ENCODE measurements at places on chromosomes 1 and 21.
A peak's percentile ranks its signal among the peaks of the same experiment; 100 is the strongest.

DNA sequence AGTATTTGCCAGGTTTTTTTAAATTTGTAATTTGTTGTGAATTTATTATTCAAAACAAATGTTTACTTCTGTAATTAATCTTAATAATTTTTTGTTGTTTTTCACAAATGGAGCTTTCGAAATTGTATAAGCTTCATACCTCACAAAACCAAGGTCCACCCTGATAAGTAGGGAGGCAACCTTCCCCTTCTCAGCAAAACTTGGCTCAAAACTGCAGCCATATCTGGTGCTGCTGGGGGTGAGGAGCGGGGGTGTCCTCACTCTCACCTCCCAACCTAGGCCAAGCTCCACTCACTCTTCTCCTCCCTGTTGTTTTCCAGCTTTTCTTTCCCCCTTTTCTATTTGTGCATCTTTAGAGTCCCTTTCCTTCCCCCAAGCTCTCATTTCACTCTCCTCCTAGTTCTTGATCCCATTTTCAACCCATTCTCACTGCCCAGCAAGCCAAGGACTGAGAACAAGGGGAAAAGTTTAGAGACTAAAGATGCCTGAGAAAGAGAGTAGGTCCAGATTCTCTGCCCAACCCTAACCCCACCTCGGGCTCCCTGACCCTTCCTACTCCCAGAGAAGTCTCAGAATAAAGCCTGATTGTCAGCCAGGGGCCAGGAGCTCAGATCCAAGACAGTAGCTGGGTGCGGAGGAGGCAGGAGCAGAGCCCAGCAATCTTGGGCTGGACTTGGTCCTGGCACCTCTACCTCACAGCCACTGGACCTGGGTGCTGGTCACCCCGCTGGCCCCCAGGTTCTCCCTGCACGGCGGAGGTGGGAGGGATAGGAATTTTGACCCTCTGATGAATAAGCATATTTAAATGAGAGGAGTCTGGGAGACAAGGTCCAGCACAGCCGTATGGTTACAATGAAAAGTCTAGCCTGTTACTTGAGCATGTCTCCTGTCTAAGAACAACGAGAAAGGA lies 8.3 kb upstream of the CFAP45 start:
- no peak for DNase-seq

DNA sequence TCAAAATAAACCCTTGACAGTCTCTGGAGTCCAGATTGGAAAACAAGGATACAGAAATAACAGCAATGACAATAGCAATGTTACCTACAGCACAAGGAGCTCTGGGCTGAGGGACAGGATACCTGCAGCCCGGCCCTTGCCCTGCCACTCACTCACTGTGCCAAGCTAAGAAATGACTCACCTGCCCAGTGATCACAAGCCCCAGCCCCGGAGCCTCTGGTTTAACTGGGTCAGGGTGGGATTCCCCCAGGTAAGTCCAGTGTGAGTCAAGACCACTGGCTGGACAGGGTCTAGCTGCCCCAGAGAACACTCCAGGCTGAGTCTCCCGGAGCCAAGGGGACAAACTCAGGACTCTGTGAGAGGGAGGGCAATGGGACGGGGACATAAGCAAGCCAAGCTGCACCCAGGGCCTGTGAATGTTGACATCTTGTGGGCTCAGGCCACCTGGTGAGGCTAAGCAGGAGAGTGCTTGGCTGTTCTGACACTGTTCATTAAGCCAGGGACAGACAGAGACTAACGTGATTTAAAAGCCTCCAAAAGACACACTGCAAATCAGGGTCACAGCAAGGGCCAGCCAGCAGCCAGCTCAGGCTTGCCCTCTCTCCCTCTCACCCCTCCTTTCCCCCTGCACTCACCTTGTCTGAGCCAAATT lies 64.1 kb downstream of the MIS18A start:
- no peak for DNase-seq

DNA sequence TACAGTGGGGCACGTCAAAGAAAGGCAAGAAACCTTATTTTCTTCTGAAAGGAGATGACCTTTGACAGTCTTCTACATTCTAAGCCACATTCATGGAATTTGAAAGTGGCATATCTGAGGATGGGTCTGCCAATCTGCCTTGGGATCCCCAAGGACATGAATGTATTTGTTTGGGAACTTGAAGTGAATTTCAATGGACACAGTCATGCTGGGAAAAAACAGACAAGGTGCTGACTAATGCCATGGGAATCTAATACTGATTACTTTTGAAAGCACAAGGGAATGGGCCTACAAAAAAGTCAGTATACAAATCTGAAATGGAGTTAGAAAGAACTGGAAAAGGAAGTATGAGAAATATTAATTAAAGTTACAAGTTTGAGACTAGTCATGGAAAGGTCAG lies 128.8 kb downstream of the KCNJ6 start:
- DNase-seq = peak; percentile 96

- DNase-seq = no peak
Observed at GRCh38 chr1:77552626-77553025, 129.8 kb downstream of the ZZZ3 start.

- DNase-seq = peak; percentile 83
Observed at GRCh38 chr1:155000726-155001424, 1.7 kb upstream of the ZBTB7B start.

DNA sequence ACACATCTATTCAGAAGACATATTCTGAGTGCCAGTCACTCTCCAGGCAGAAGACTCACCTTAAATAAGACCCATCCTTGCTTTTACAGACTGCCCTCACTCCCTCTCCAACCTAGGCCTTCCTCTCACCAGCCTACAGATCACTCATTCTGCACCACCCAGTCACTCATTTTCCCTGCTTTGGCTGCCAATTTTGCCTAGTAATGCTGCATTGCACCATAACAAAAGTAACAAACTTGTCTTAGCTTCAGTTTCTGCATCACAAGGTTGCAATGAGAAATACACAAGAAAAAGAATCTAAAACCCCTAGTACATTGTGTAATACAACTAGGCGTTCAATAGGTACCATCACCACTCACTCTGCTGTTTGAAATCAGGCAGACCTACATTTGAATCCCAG lies 292.4 kb downstream of the PLPP3 start:
- no peak for DNase-seq

GRCh38 chr1:173354937-173355280 lies 122.2 kb upstream of the PRDX6 start:
- DNase-seq = no peak

- DNase-seq = peak; percentile 55
Observed at GRCh38 chr1:88684482-88685258, 597 bp downstream of the PKN2 start.

DNA sequence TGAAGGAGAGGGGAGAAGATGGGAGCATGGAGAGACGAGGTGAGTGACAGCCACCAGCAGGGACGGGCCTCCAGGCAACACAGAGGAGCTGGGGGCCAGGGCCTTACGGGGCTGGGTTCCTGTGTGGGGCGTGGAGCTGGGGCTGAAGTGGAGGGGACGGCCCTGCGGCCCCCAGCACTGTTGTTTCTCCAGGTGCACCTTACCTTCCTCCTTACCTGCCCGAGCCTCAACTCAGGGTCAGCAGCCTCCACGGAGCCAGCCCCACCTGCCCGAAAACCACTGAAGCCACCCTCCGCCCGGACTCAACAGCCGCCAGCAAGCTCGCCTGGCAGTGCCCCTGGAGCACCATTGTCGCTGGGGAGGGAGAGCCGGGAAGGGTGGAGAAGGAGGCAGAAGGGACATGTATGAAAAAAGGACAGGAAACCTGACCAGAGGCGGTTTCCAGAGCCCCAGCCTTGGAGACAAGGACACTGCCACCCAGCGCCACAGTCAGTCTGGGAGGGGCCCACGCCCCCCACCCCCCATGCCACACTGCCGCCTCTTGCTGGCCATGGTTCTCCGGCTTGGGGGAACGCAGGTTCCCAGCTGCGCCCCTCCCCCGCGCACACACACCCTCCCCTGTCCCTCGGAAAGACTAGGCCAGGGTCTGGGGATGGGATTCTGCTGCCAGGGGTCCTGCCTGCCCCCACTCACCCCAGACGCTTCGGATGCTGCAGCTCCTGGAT lies 10.6 kb downstream of the PLA2G2F start:
- no peak for DNase-seq

- DNase-seq = no peak
Observed at GRCh38 chr1:188988589-188988988, 1489.1 kb downstream of the BRINP3 start.

- peak; percentile 87 for DNase-seq
Observed at GRCh38 chr21:26388731-26389231, 184.3 kb downstream of the CYYR1 start.

DNA sequence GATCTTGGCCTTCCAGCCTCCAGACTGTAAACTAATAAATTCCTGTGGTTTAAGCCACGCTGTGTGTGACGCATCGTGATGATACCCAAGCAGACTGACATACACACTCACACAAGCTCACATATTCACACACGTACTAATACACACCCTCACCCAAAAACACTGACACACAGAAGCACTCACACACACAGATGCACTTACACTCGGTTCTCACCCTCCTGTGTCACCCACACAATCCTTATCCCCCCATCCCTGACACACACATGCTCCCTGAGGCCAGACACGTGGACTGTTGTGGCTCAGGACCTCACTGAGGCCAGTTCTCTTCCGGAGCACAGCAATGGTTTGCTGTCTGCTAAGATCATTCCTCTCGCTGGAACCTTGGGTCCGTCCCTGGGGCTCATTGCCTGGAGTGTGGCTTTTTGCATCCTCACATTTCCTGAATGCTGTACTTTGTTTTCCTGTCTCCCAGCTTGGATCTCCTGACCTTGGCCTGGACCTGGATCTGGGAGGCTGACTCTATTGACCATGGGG lies 76.9 kb upstream of the LYST start:
- DNase-seq = peak; percentile 98

GRCh38 chr1:78114034-78114956 lies 68.5 kb downstream of the GIPC2 start:
- peak; percentile 80 for DNase-seq

DNA sequence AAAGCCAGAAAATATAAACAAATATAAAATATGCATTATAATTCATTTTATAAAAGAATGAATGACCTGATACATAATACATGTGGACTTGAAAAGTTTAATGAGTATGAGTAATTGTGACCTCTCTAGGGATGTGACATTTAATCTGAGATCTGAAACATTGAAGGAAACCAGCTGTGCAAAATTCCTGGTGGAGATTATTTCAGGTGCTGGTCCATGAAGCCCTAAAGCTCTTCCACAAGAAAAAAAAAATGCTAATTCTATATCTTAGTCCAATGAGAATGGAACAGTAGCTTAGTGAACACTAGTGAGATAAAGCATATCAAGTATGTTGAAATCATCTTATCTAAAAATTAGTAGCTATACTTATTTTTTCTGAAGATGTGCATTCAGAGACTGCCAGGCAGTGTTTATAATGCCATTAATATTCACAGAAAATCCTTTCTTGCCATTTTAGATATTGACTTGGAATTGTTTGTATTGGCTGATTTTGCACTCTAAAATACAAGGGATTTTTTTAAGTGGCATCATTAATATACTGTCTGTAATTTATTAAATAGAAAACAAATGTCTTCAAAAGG lies 1485.9 kb downstream of the PLA2G4A start:
- DNase-seq = no peak

- DNase-seq = no peak
Observed at GRCh38 chr1:11978301-11978700, 1.9 kb upstream of the MFN2 start.

DNA sequence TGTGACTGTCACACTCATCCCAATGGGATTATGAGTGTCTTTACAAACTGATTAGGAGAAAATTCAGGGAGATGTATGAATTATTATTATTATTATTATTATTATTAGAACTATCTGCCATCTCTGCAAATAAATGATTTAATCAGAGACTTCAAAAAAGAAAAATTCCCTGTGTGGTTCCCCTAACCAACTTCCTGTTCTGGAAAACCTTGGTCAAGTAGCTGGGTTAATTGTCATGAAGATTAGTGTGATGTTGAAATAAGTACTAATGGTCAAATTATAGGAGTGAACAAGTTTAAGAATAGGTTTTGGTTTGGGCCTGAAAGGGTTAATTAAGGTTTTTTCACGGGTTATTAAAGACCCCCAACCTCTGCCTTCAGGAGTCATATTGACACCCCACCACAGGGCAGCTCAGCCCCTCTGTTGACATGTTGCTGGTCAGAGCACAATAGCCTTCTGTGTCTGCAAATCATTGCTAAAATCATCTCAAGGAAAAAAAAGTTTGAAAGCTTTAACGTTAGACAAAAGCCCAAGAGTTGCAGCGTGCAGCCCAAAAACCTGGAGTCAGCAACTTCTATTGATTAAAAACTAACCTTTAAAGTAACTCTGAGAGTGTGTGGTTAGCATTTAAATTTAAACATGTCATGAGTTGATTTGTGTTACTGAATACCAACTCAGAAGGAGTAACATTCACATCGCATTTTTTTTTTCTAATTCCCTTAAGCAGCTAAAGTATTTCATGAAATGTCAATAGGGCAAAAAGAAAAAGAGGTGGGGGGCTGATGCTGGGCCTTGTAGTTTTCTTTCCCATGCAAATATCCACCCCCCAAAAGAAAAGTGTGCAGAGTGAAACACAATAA lies 272.5 kb downstream of the TM2D1 start:
- no peak for DNase-seq

GRCh38 chr21:31778546-31778945 lies 46.6 kb upstream of the SCAF4 start:
- DNase-seq = no peak

GRCh38 chr1:187091666-187092065 lies 262.9 kb downstream of the PLA2G4A start:
- peak; percentile 15 for DNase-seq

GRCh38 chr1:10019561-10019960 lies 13.2 kb upstream of the UBE4B start:
- peak; percentile 29 for DNase-seq

DNA sequence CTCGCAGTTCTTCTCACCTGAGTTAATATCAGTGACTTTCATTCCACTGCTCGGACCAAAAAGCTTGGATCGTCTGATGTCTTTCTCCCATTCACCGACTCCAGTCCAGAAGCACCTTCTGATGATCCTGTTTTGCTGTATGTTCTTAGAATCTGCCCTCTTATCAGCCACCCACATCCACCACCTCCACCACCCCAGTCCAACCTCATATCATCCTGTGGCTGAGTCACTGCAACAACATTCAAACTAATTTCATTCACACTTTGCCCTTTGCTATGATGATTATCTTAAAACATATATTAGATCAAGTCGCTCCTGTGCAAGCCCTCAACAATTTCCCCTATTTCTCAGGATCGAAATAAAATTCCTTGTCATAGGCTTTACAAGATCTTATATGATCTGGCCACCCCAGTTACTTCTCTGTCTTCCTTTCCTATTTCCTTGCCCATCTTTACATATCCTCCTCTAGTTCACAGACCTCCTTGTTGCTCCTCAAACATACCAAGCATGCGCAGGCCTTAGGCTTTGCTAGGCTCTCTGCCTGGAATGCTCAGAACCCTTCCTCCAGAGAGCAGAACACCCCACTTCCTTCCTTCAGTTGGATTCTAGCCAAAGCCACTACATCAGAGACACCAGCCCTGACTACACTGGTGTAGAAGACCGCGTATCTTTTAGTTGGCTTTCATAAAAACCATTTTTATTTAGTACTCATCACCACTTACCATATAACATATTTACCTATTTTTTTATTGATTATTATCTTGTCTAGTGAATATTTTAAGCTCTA lies 335.7 kb upstream of the GREM2 start:
- DNase-seq = peak; percentile 16

- DNase-seq = peak; percentile 20
Observed at GRCh38 chr21:25936776-25937175, 202.0 kb downstream of the GABPA start.
